ENCODE measurements at places on chromosomes 3 and 15. TPM values are rescaled to one million over a fixed set of nuclear protein-coding genes. Genes with fewer than 3 reads are reported as not detected.
A peak's percentile ranks its signal among the peaks of the same experiment; 100 is the strongest.

DNA sequence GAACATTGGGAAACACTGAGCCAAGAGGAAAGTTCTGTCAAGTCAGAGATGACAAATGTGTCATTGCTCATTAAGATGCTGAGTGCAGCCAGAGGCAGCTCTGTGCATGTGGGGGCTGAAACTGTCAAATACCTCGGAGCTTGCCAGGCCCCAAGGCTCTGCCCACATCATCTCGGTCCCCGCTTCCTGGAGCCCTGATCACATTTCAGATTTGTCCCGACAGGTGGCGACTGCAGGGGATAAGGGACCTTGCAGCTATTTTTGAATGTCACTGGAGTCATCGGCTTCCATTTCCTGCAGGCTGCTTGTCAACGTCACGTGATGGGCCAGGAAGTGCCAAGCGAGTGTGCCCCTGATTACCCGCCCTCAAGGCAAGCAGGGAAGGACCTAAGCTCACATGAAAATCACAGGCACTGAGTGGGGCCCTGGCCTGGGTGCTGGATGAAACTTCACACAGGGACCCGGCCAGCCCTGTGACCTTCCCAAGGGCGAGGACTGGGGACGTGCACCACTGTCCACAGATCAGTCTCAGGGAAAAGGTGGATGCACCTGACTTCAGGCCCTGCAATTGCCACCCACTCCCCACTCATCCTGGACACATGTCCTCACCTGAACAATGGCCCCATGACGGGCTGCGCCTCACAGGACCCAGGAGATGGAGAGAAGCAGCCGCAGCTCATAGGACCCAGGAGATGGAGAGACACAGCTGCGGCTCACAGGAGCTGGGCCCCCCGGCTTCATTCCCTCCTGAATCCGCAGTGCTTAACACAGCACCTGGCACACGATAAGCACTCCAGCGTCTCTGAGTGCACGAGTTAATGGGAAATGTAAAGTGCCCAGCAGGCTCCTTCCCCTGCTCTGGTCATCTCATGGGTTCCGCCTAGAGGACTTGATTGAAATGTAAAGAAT lies 73.4 kb downstream of the NUP210 start:
- DNase-seq = no peak

DNA sequence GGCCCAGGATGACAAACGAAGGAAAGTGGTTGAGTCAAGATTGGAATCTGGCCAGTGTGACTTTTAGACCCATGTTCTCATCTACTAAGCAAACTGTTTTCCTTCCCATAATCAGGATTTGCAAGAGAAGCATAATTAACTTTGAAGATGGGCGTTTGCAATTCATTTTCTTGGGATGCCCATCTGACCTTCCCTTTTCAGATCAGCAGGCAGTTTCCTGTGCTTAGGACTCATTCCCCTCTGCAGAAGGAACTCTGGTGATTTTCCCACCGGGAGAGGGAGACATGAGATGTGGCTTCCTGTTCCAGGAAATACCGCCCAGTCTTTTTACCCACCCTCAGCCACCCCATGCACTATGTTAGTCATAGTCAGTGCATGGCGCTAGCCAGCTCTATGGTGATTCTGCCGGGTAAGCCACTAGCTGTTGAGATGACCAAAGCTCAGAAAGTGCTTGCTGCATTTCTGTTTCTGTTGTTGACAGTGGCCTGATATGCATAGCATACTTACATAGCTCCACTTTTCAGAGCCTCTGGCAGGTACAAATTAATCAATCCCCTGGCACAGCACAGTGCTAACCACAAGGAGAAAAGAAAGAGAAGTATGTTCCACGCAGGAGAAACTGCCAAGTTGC lies 129.4 kb downstream of the VGLL4 start:
- DNase-seq = no peak

DNA sequence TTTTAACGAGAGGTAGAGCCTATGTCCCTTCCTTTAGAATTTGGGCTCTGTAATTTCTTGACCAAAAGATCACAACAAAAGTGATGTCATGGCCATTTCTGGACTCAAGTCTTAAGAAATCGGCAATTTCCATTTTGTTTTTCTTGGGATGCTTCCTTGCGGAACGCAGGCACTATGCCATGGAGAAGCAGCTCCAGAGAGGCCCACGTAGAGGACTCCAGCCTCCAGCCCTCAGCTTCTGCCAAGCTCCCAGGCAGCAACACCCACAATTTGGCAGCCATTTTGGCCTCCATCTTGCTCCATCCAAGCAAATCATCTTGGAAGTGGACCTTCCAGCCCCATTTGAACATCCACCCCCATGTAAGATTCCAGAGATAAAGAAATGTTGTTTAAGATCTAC lies 6.0 kb upstream of the GPD1L start:
- no peak for DNase-seq

DNA sequence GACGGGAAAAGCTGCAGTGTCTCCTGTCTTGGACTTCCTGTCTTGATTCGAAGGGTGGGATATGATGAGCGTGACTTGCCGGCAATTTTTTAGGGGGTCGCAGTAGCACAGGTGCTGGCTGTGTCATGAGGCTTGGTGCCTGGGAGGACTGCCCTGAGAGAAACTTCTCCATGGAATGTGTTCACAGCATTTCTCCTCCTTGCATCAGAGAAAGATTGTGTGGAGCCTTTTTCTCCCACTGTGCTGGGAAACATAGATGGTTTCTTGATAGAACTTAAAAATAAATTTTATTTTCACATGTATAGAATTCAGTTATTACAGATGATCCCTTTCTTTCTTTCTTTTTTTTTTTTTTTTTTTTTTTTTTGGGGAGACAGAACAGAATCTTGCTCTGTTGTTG lies 121.4 kb downstream of the KLHL25 start:
- DNase-seq = no peak

DNA sequence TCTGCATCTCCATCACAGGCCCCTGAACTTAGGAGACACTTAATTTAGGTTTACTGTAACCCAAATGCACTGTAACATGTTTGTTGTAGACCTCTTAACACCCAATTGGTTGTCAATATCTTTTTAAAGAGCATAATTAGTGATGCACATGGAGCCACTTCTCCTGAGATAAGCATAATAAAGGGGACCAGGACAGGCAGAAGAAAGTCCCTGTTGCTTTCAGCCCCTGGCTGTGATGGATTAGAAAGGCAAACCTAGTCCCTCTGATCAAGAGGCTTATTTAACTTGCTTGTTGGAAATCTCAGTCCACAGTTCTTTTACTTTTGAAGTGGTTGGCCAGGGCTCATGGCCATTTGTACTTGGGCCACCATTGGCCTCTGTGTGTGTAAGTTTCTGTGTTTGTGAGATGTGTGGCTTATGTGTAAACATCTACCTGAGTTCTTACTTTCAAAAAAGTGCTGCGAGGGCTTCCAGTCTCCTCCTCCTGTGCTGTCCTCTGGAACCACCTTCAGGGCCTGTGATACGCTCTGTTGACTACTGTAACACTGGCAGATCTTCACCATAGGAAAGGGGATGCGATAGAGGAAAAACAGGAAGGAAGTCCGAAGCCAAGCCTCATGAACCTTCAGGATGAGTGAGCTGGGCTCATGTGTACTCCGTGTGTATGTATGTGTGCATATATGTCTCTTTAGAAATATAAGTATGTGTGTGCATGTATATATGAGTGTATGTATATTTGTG lies 136.2 kb downstream of the EPHB1 start:
- no peak for DNase-seq

GRCh38 chr3:99878005-99878404 lies 60.3 kb downstream of the CMSS1 start:
- DNase-seq = no peak

DNA sequence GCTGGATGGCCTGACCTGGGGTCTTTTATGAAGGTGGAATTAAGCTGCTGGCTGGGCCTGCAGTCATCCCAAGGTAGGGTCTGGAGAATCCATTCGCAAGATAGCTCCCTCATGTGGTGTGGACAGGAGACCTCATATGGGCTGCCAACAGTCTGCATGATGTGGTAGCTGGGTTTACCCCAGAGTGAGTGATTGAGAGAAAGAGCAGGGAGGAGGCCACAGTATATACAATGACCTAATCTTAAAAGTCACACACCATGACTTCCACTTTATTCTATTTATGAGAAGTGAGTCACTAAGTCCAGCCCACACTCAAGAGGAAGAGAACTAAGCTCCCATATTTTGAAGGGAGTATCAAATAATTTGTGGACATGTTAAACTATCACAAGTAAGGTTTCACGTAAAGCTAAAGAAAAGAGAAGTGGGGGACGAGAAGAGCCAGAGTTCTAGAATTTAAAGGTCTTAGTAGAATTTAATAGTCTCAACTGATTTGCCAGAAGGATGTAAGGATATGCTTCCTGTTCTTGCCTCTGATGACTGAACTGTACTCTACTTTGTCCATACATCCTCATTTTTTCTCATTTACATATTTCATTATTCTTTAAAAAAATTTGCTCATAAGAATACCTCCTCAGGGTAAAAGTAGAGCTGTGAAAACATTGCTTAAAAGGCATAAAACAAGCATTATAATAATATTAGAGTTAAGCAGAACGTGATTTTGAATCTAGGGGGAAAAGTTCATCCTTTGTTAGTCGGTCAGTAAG lies 184.4 kb downstream of the PEX5L start:
- no peak for DNase-seq

- no peak for DNase-seq
Measured at GRCh38 chr3:45209526-45209925, 16.6 kb downstream of the TMEM158 start.

DNA sequence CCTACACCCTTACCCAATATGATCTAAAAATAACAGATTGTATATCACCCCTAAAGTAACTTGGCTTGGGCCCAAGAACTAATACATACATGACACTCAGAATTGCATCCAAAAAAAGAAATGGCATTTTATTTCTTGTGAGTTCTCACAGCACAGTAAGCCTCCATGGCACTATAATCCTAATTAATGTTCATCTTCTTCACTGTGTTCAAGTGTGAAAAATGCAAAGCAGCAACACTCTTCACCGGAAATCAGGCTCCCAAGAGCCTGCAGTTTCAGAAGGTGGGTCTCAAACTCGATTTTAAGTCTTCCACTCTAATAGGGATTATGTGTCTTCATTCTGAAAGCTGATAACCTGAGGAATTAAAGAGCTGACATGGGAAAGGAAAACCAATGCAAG lies 142.8 kb upstream of the TSC22D2 start:
- DNase-seq = no peak

DNA sequence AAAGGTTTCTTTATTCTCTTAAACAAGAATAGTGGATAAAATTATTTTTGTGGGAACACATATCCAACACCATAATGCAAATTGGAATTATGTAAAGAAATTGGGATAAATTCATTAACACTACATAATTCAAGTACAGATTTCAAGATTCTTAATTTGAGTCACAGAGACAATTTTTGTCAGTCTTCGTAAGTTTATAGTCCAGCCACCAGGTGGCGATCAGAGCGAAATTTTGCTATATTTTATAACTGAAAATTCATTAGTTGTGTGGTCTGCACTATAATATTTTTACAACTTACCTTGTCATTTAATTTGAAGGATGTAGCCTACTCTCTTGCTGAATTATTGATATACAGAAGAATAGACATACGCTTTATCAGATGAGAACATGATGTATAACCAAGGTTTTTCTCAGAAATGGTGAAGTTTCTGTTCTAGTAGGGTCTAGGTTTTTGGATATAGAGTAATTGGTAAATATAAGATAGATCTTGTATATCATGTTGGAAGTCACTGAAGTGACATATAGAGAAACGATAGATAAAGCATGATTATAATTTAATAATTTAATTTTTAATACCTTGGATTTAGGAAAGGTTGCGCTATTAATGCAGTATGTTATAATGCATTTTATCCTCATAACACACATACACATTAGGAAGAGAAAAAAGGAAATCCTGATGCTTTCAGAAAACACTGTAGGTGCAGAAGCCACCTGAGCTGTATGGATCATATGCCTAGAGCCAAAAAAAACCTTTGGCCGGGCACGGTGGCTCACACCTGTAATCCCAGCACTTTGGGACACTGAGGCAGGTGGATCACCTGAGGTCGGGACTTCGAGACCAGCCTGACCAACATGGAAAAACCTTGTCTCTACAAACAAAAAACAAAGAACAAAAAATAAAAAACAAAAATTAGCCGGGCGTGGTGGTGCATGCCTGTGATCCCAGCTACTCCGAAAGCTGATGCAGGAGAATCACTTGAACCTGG lies 31.7 kb downstream of the PLSCR4 start:
- DNase-seq = no peak

GRCh38 chr3:67383379-67383778 lies 271.0 kb downstream of the SUCLG2 start:
- no peak for DNase-seq

GRCh38 chr3:182052332-182052731 lies 340.6 kb downstream of the SOX2 start:
- no peak for DNase-seq

- peak; percentile 88 for DNase-seq
Measured at GRCh38 chr3:47802734-47803479, at the start of gene DHX30. DHX30 (plus strand) TSS chr3:47803138; CDS start chr3:47810684, 7,546 bp downstream.

GRCh38 chr3:194078045-194078821 lies 57.7 kb upstream of the HES1 start:
- DNase-seq = no peak

- no peak for DNase-seq
Measured at GRCh38 chr3:177574222-177574856, 377.1 kb upstream of the TBL1XR1 start.

DNA sequence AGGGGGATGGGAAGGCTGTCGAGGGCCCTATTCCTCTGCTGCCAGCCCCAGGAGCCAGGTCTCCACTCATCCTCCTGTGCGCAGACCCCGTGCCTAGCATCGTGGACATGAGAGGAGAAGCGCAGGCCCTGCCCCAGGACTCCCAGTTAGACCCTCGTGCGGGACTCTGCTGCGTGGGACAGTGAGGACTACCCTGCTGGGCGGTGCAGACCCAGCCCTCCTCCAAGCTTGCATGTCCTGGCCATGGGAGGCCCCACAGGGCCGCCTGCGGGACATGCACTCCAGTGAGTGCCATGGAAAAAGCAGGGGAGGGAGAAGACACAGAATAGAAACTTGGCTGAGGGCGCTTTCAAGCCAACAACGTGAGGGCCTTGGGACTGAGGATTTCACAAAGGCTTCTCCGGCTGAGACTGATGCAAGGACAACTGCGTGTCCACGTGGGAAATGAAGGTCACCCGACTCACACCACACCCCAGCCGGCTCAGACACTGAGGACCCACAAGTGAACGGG lies 62.6 kb upstream of the IQSEC1 start:
- DNase-seq = no peak

DNA sequence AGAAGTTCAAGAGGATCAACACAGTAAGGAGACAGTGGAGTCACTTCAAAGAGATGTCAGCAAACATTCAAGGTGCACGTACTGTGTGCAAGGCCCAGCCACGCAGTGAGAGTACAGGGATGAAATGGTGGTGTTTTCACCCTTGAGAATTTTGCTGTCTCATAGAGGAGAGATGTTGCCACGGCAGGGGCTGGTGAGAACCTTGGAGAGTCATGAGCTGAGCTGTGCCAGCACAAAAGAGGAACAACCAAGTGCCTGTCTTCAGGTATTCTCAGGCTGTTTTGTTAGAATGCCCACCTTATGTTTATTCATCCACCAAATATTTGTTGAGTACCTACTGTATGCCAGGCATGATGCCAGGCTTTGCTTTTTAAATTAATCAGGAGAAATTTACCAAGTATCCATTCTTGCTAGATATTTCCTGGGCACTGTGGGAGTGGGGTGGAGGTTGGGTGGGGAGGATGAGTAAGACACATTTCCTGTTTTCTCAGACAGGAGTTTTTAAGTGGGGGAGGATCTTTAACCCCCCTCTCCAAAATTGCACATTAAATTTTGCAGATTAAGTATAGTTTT lies 72.6 kb downstream of the SLC6A11 start:
- no peak for DNase-seq

The ESYT3 gene
- total RNA-seq = 2.0 TPM

The LMLN gene
- 10.8 TPM for total RNA-seq

The NME9 gene
- 3.7 TPM for total RNA-seq

The CLRN1 gene
- total RNA-seq = not detected

The CDV3 gene
- 162 TPM for total RNA-seq

The CHRD gene
- 6.4 TPM for total RNA-seq

The COL6A5 gene
- 0.14 TPM for total RNA-seq

The UBE3A gene
- total RNA-seq = 91.3 TPM

The NTRK3 gene
- total RNA-seq = 2.9 TPM
